Stromal cell of bone marrow (primary cell): ENCODE measurements at places on chromosomes 5 and 9.

DNA sequence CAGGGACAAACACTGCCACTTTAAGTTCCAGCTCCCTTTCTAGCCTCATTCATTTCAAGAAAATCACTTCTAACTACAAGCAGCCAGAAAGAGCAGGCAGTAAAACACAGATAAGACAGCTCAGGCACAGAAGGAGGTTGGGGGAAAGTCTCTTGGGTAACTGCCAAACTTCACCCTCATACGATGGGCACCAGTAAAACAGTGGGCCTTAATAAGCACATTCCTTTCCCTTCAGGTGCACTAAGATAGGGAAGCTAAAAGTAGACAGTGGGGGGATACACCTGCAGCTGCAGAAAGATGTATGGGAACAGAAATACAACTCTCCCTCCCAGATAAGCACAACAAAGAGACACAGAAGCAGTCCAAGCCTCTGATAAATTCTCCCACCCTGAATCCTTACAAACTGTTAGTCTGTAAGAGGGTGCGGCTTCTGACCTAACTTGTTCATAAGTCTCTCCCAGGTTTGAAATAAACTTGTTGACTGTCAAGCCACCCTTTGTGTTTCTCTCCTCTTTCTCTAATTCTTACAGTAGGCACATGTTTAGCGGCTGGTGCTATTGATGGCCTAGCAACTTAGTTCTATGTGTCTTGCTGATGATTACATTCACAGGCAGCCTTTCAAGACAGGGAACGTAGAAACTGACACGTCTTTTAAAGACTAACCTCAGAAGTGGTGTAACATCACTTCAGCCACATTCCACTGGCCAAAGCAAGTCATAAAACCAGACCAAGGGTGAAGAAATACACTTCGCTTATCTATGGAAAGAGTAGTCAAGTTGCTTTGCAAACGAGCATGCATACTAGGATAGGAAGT, 6.8 kb upstream of the CKS2 start:
- DNase-seq: no peak

DNA sequence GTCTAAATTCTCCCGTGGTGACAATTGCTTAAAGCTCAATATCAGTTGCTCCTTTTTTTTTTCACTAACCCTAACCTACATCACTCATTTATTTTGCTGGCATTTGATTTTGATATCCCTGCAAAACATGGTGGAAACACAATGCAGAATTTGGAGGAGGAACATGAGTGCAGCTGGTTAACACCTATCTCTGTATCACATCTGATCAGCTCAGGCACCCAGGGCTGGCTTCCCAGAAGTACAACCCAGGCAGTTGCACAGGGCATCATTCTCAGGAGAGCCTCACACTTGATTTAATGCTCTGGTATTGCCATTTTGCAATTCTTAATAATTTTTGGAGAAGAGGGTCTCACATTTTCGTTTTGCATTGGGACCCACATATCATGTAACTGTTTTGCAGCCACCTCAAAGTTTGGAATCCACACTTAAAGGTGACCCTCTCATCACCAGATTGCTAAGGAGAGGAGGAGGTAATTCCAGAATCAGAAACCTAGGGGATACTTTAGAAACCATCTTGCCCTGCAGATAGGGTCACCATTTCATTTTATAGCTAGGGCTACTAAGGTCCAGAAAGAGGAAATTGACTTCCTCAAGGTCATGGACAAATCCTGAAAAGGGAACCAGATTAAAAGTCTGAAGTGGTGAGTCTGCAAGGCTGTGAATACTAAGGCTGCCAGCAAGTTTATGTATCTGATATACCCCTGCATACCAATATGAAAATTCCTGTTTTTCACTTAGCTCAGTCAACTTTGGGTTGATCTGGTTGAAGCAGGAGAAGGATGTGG, 19.3 kb upstream of the ADAM19 start:
- DNase-seq: no peak

DNA sequence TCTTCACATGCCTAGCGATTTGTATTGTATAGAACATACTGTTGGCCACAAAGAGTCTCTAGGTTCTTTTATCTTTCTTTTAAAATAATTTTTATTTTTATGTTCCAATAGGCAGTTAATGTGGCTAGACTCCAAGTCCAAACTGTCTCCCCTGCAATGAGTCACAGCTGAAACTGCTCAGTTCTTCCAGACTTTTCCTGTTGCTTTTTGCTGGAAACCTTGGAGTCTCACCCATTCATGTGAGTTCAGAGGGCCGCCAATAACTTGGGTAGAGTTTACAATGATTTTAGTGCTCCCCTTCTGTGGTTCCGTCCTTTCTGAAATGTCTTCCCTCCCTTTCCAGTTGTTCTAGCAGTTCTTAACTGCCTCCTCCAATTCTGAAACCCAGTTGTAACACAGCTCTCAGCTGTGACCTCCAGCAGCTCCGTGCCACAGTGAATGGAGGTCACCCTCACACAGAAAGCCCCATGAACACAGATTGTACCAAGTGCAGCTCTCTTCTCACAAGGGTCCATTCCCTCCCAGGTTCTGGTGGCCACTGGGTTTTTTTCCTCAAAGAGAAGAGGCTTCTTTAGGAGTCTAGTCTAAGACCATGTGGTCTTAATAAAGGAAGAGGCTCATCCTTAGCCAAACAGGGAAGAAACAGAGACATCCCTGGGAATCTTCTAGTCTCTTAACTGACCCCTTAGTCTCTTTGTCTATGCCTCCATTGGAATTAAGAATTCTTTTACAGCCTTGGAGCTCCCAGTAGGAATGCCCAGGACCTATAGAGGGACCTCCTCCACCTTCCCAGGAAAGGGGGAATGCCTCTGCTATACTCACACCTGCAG, 198.5 kb downstream of the SPOCK1 start:
- DNase-seq: peak; percentile 79

DNA sequence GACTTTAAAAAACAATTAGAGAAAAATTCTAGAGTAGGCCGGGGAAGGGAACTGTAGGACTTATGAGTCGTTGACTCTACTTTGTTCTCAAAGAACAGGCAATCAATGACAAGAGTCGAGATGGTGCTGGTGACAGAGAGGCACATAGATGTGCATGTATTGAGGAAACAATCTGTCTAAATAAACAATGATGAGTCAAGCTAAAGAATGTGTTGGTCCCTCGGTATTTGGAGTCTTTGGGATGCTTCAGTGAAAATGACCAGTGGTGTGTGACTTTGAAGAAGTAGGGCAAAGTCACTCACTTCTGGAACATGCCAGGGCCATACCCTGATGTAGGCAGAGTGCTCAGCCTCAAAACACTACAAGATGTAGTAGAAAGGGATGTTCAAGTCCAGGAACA, 288.1 kb upstream of the PANK3 start:
- no peak for DNase-seq
